ENCODE measurements at places on chromosomes 7 and 10. TPM values are rescaled to one million over a fixed set of nuclear protein-coding genes. Genes with fewer than 3 reads are reported as not detected.

Gene GRM8
- total RNA-seq = not detected

Gene GHITM
- 176 TPM for total RNA-seq

Gene MYO1G
- total RNA-seq = under 0.01 TPM

Gene TMEM176A
- not detected for total RNA-seq

Gene GOLGA7B
- 6.9 TPM for total RNA-seq

Gene CLDN12
- total RNA-seq = 29.6 TPM

Gene CYP2C9
- not detected for total RNA-seq

Gene VCL
- 74.6 TPM for total RNA-seq

Gene UCN3
- not detected for total RNA-seq

Gene ANKRD1
- total RNA-seq = not detected

Gene FGFR2
- not detected for total RNA-seq

Gene UFSP1
- 5.2 TPM for total RNA-seq

Gene MRLN
- not detected for total RNA-seq

Gene TUBB8
- not detected for total RNA-seq

Gene SEMA3E
- not detected for total RNA-seq

Gene CFAP70
- 0.77 TPM for total RNA-seq

Gene VSIR
- not detected for total RNA-seq

Gene GNG11
- total RNA-seq = 54.5 TPM

Gene LBX1
- not detected for total RNA-seq

Gene ZNF394
- 34.2 TPM for total RNA-seq

Gene BNIP3
- total RNA-seq = 59.1 TPM

Gene LRRC17
- total RNA-seq = not detected

Gene CCDC172
- not detected for total RNA-seq

Gene ARHGAP12
- total RNA-seq = 58.0 TPM

Gene FGFBP3
- 0.34 TPM for total RNA-seq

Gene FAM25A
- total RNA-seq = not detected

Gene HTR5A
- total RNA-seq = under 0.01 TPM

Gene BTBD16
- not detected for total RNA-seq

Gene MCM10
- 21.1 TPM for total RNA-seq

Gene GLI3
- 6.0 TPM for total RNA-seq

Gene ABCC2
- total RNA-seq = 129 TPM

Gene ZNF862
- 3.3 TPM for total RNA-seq

Gene MRPS24
- 96.9 TPM for total RNA-seq

Measured in melanocyte of skin (primary cell).